Hippocampal formation (tissue), 2 donors: ENCODE measurements at places on chromosomes 2 and 18.
A peak's percentile ranks its signal among the peaks of the same experiment; 100 is the strongest.

GRCh38 chr2:151261977-151262291 lies 271 bp upstream of the RBM43 start:
- no peak for DNase-seq

GRCh38 chr2:140273958-140274357 lies 1493.8 kb upstream of the NXPH2 start:
- no peak for DNase-seq

DNA sequence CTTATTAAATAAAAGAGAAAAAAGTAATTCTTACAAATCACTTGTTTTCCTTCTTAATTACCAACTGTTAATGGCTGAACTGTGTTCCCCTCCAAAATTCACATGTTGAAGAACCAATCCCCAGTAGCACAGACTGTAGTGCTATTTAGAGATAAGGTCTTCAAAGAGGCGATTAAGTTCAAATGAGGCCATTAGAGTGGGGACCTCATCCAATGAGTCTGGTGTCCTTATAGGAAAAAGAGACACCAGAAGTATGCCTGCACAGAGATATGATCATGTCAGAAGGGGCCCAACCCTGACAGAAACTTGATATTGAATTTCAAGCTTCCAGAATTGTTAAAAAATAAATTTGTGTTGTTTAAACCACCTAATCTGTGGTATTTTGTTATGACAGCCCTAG lies 89.8 kb downstream of the MEMO1 start:
- no peak for DNase-seq

GRCh38 chr18:33062834-33063364 lies 290.1 kb upstream of the KLHL14 start:
- no peak for DNase-seq

- no peak for DNase-seq
Measured at GRCh38 chr2:15968280-15969178, 28.2 kb downstream of the MYCN start.

- no peak for DNase-seq
Measured at GRCh38 chr2:3298191-3298590, 79.4 kb downstream of the EIPR1 start.

DNA sequence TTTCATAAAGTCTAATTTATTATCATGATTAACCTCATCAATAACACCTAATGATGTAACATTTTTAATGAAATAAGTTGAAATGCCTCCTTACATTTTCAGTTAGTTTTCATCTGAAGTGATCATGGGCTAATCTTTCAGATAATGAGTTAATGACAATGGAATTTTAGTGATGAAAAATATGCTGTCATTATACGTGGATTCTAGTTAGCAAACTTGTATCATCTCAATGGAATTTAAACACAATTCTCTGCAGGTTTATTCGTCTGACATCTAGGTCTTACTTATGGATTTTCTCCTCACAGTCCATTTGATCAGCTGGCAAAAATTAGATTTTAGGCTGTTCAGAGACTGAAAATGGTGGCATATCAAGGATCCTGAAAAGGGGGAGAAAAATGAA lies 885.0 kb downstream of the SLC4A3 start:
- DNase-seq = no peak

DNA sequence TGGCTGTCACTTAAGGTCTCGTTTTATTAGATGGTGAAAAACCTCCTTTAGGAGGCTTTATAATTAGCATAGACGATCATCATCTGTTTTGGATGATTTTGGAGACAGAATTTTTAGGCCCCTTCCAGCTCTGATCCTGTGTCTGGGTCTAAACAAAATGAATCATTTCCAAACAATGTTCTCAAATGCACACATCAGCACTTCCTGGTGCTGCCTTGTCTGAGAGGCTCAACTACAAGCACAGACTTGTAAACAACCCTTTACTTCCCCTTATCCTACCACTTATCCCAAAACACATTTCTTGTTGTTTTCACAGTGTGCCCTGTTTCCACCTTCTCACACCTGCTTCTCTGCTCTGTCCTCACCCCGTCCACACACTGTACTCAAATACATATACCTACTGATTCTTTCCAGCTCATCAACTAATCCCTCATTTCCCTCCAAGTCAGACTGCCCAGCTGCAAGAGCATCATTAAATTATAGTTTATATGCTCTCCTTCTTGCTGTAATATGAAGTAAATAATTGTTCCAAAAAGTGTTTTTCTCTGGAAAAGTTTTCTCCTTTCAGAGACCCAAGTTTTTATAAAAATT lies 71.2 kb upstream of the COL3A1 start:
- DNase-seq = no peak

- no peak for DNase-seq
Measured at GRCh38 chr2:134325696-134326095, 71.8 kb downstream of the MGAT5 start.

GRCh38 chr2:152814475-152815030 lies 96.1 kb downstream of the ARL6IP6 start:
- DNase-seq = no peak

DNA sequence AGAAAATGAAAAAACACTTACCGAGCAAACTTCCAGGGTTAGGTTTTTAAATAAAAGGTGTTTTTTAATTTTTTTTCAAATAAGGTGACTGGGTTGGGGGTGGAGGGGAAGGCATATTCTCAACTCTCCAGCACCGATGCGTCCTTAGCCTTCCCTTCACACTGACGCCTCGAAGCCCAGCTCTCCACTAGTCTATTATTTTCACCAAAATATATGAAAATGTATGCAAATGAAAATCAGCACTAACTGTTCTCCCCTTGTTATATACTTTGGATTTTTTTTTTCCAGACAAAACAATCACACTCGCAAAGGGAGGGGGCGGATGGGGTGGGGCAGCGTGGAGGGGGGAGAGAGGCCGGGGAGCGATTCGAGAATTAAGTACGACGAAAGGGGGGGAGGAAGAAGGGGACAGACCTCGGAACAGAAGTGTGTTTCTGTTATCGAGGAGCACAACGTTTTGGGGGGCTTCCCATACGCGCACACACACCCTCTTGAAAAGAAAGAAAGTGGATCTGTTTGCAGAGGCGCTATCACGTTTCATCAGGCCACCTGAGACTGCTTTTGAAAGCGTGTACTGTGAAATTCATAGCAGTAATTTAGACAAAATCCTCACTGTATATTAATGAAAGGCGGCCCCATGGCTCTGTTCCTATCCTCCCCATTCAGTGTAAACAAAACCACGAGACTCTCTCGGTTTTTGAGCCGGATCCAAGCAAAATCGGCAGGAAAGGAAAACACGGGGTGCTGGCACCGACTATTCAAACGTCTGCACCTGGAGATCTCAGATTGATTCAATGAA lies 2.4 kb upstream of the POU3F3 start:
- DNase-seq = peak; percentile 60

GRCh38 chr2:102005989-102006885 lies 14.5 kb downstream of the IL1R2 start:
- no peak for DNase-seq

GRCh38 chr2:201235860-201236811 lies 24.2 kb upstream of the CASP8 start:
- DNase-seq = peak; percentile 27

- DNase-seq = no peak
Measured at GRCh38 chr2:27007416-27008374, 25.1 kb upstream of the TMEM214 start.

DNA sequence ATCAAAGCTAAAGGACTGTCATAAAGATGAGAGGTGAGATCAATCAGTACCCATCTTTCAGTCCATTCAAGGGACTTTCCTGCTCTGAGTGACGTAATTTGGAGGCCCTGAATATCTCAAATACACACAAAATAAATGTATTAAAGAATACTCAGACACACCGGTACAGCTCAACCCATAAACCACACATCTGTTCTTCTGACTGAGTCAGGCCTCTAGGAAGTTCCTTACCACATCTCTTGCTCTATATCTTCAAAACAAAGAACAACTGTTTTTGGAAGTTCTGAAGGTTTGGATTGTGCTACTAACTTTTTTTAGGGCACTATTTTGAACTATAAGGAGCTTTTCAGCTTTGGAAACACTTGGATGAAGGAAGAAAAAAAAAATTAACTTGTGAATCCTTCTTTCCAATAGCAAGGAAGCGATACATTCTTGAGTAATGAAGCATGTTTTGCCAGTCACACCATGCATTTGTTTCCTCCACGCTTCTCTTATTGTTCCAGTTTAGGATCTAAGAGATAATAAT lies 866.5 kb upstream of the VRK2 start:
- DNase-seq = no peak

GRCh38 chr2:234483568-234484251 lies 13.2 kb downstream of the ARL4C start:
- DNase-seq = no peak

- DNase-seq = no peak
Measured at GRCh38 chr18:67074309-67074708, 442.2 kb downstream of the DSEL start.

DNA sequence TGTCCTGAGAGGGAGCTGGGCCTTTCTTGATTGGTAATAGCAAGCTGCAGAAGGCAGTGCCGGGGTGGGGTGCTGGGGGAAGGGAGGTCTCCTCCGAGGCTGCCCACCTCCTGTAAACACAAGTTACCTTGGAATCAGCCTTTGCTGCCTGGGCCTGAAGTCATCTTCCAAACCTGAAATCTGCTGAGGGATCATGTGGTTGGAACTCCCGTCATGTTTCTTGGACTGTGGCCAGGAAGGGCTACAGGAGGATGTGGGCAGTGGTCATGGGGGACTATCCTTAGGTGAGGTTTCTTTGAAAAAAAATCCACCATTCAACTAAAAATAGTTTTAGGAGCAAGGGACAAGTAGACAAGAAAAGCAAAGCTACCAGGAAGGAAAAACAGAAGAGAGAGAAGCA lies 74.2 kb downstream of the CDK15 start:
- DNase-seq = no peak

DNA sequence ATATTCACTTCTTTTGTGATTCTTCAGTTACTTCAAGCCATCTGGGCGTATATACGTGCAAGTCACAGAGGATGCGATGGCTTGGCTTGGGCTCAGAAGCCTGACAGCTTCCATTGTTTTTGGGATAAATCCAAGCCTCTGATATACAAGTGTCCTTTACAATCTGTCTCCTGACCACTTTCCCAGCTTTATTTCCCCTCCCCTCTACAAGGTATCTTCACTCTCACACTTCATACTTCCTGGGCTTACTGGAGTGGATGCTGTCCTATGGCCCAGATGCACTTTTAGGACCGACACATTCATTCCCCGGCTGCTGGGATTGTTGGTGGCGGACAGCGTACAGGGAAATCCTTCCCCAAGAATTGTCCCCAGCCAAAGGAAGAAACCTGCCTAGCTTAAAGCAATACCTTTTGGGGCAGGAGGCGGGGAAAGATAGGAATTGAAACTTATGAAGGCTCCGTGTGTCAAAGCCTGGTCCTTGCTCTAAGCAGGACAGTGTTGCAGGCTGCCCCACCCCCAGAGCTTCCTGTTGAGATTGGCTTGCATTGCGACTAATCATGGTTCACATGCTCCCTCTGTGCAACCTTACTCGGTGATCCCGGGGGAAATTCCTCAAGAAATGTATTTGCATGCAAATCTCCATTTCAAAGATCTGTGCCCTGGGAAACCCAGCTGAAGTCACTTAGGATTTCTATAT lies 802.9 kb upstream of the ID2 start:
- DNase-seq = no peak

DNA sequence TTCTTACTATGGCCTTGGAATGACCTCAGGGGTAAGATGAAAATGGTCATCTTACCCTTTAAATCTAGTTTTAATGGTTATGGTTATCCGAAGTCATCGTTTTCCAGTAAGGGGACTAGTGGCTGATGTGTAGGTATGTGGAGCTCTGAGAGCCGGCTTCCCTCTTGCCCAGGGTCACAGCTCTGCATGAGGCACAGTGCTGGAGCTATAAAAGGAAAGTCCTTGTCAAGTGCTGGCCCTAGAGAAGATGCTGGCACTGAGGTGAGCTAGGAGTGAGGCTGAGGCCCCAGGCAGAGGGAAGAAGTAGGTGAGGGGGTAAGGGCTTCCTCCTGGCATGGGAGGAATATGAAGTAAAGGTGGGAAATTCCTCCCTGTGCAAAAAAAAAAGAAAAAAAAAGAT lies 35.0 kb downstream of the SMARCAL1 start:
- DNase-seq = no peak

- peak; percentile 6 for DNase-seq
Measured at GRCh38 chr2:234548695-234549420, 52.0 kb upstream of the ARL4C start.

DNA sequence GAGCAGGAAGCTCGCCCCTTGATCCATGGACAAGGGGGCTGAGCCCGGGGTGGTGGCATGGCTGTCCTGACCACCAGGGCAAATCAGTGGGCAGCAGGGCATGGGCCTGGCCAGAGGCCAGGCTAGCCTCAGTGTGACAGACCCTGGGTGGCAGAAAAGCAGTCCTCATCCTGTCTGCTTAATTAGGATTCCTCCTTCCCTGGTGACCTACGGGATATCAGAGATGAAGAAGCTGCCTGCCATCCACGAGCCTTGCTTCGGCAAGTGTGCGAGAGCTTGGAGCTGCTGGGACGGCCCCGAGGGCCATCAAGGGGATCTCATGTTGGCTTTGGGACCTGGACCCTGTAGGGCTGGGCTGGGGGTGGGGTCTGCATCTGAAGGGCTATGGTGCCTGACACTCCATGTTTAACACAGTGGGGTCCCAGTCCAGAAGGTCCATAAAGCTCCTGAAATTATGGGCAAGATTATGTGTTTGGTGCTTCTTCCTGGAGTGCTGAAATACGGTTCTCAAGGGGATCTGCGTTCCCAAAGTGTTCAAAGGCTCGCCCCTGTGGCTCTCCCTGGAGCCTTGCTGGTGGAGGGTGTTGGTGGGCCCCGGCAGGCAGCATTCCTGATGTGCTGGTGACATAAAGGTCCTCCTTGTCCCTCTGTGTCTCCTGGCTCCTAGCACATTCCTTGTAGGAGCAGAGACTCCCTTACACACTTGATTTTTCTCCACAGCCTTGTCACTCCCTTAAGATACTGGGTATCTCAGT lies 52.6 kb downstream of the KCNIP3 start:
- DNase-seq = no peak
